HT-29 (cell line): ENCODE measurements at places on chromosomes 7 and 10. TPM values are rescaled to one million over a fixed set of nuclear protein-coding genes. Genes with fewer than 3 reads are reported as not detected.
A peak's percentile ranks its signal among the peaks of the same experiment; 100 is the strongest.

DNA sequence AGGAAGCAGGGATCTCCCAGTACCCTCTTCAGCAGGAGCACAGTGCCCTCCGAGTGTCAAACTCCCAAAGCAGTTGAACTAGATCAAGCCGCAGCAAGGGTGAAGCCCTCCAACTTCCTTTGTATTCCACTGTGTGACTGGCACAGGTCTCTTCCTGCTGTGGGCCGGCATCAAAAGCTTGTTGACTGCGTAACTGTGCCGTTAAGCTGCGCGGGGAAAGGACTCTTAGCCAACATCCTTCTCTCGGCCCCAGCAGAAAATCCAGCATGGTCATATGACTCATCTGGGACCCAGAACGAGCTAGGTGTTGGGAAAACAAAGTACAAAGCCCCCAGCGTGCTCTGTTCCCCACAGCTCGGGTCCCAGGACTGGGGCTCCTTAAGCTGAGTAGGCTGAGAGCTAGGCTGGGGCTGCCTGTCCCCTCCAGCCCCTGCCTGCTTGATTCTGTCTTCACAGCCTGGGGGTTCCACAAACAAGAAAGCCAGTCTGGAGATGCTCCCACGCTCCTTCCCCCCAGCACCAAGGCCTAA lies 52.2 kb downstream of the COL17A1 start:
- DNase-seq: no peak

DNA sequence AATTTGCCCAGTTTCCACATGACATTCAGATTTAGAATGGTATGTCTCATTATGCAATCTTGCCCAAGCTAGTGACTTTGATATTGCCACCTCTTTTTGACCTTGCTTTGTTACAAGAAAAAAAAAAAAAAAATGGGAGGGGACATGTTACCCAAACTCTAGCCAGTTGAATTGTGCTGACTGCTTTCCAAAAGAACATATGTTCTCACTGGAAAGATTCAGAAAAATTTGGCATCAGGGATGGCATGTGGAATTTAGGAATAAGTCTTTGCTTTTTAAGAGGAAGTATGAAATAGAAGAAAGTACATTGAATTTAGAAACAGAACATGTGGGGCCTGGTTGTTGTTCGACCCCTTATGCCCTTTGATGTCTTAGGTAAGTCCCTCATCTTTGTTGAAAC lies 846.8 kb downstream of the NRG3 start:
- no peak for DNase-seq

DNA sequence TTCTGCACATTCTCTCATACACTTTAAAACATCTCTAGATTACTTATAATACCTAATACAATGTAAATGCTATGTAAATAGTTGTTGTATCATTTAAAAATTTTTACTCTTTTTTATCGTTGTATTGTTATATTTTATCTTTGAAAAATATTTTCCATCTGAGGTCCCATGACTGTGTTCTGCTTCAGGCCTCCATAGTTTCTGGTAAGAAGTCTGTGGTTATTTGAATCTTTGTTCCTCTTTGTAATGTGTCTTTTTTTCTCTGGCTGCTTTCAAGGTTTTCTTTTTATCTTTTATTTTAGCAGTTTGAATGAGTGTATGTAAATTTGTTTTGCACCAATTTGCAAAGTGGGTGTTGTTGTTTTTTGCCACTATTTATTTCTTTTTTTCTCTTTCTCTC lies 263.1 kb downstream of the RPS24 start:
- DNase-seq: no peak

MSS51 gene
- total RNA-seq: 0.64 and 1.1 TPM in 2 replicates

GRCh38 chr7:129072479-129073011 lies 17.6 kb upstream of the TNPO3 start:
- DNase-seq: no peak

DNA sequence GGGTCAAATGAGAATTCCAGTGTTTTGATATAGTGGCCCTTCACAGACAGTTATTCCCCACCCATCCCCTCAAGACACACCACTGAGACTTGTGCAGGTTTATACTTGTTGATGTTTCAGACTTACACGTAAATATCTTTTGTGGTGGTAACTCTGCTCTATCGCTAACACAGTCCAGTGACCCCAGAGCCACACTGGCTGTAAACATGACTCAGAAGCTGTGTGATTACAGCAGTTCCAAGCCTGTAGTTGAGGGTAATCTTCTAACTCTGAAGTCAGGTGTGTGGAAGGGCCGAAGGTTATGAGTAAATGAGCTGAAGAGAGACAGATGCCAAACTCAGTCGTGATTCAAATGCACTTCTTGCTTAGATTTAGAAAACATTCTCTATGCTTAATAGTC lies 19.4 kb downstream of the NOBOX start:
- DNase-seq: peak; percentile 74

DNA sequence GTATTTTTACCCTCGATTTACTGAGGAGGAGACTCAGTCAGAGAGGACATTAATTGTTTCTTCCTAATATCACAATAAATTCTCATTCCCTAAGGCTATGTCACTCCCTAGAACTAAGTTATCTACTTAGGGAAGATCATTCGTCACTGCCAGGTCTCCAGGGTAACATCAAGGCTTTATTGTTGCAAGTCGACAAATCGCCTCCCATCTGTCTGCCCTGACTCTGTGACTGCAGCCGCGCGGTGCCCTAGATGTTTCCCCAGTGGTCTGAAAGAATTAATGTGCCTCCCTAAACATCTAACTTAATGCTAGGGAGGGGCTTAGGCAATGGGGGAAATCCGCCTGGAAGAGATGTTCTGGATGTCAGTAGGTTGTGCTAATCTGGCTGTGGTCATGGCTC lies 558.8 kb upstream of the C7orf33 start:
- no peak for DNase-seq

DNA sequence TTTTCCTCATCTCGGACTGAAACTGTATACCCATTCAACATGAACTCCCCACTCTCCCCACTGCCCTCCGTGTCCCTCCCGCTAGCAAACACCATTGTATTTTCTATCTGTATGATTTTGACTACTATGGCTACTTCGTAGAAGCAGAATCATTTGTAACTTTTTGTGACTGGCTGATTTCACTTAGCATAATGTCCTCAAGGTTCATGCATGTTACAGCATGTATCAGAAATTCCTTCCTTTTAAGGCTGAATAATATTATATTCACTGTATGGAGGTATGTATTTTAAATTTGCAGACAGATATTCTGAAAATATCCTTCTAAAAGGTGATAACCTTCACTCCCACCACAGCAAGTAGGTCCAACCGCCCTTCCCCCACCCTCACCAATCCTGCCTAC lies 42.9 kb upstream of the MMD2 start:
- no peak for DNase-seq

GRCh38 chr10:110857265-110858171 lies 14.2 kb upstream of the PDCD4 start:
- DNase-seq: peak; percentile 26

DNA sequence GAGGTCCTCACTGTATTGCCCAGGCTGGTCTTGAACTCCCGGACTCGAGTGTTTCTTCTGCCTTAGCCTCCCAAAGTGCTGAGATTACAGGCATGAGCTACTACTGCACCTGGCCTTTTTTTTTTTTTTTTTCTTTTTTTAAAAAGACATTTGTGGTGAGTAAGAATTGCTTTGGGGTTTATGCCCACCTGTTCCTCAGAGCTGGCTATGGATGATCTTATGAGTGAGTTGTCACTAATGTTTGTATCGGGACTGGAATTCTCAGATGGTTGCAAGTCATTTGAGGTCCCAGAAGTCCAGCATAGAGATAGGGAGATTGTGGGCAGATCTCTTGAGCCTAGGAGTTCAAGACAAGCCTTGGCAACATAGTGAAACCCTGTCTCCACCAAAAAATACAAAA lies 35.2 kb downstream of the ZRANB1 start:
- DNase-seq: no peak

DNA sequence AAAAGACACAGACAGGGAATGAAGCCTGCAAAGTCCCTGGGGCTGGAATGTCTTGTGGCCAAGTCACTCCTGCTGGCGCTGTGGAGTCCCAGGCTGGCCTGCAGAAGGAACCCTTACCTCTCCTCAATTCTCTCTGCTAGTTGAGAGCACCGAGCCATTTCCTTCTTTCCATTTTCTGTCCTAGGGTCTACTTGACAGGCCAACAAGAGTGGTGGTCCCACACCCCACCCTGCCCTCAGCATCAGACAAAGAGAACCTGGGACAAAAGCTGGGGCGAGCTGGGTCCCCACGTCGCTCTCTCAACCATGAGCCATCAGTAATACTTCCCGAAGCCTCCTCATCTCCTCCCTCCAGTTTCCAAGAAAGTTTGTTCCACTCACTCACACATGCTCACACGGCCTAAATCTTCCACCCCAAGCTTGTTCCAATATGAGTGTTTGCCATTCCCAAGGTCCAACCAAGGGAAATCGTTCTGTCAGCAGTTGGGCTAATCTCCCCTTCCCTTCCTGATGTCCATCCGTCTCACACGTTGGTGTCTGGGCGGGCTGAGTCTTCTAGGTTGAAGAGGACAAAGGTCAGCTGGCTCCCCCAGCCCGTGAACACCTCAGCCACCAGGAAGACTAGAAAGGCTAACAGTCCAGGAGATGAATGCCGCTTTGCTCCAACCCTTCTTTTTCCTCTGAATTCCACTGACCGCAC lies 44.3 kb downstream of the CLEC2L start:
- DNase-seq: no peak

- no peak for DNase-seq
These were observed 217.7 kb upstream of the ETV1 start for GRCh38 chr7:14207138-14207537.

DNA sequence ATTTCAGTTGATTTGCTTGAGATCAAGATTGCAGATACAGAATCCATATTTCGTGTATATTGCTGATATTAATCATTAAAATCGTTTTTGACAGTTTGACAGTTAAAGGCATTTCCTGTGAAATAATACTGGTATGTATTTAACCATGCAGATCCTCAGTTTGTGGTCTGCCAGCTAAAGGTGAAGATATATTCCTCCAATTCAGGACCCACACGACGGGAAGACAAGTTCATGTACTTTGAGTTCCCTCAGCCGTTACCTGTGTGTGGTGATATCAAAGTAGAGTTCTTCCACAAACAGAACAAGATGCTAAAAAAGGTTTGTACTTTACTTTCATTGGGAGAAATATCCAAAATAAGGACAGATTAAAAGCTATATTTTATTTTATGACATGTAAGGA lies 94.3 kb downstream of the PTEN start:
- DNase-seq: no peak
